ENCODE measurements at places on chromosomes 6 and 20.

GRCh38 chr6:21931641-21932335, 338.2 kb downstream of the SOX4 start:
- no peak overlapping the region for H3K27ac ChIP-seq
- no peaks in the 10 kb centered on the region for H3K27me3 ChIP-seq
- H3K4me3 ChIP-seq, result no peak overlapping the region
- no peaks in the 10 kb centered on the region for H3K36me3 ChIP-seq
- H3K4me1 ChIP-seq, result no peaks in the 10 kb centered on the region
- no peak for DNase-seq

- no peak overlapping the region for H3K4me3 ChIP-seq
- no peak overlapping the region for H3K27ac ChIP-seq
- no peaks in the 10 kb centered on the region for H3K36me3 ChIP-seq
Observed at GRCh38 chr6:84501315-84501714, 263.1 kb downstream of the TBX18 start.

DNA sequence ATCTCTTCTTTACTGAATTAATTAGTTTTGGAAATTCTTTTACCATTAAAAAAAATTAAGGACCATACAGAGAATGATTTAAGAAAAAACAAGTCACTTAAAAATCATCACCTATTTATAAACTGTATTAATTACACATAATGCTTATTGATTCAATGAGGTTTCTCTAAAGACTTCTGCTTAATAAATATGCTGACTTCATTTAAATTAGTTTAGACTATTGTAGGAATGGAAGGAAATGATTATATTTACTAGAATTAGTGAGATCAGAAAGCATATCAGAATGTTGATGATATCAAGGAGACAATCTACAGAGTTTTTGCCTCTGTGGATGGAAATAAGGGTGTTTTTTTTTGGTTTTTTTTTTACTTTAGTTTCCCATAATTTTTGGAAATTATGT, 34.6 kb upstream of the SMIM28 start:
- H3K4me1 ChIP-seq, result no peaks in the 10 kb centered on the region
- no peak for DNase-seq
- no peak overlapping the region for H3K27ac ChIP-seq

DNA sequence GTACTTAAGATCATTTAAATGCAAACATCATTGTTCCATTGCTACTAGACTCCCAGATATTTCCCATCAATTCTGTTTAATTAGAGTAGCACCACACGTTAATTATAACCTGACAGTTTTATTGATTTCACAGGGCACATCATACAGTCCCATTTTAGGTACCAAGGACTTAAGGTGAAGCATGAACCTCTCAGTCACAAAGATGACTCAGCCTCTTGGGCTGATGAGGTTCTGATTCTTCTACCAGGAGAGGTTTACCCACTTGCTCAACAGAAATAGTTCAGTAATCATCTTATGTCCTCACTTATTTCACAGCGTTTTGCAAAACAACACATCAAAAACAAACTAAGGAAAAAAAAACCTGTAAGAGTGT, 98.5 kb downstream of the HIVEP2 start:
- peak overlapping the region; percentile 69 for H3K27ac ChIP-seq
- DNase-seq, result no peak
- no peak overlapping the region for H3K4me3 ChIP-seq
- H3K36me3 ChIP-seq, result no peaks in the 10 kb centered on the region
- no peaks in the 10 kb centered on the region for H3K27me3 ChIP-seq
- peaks cover 61% of the 10 kb centered on the region for H3K4me1 ChIP-seq

DNA sequence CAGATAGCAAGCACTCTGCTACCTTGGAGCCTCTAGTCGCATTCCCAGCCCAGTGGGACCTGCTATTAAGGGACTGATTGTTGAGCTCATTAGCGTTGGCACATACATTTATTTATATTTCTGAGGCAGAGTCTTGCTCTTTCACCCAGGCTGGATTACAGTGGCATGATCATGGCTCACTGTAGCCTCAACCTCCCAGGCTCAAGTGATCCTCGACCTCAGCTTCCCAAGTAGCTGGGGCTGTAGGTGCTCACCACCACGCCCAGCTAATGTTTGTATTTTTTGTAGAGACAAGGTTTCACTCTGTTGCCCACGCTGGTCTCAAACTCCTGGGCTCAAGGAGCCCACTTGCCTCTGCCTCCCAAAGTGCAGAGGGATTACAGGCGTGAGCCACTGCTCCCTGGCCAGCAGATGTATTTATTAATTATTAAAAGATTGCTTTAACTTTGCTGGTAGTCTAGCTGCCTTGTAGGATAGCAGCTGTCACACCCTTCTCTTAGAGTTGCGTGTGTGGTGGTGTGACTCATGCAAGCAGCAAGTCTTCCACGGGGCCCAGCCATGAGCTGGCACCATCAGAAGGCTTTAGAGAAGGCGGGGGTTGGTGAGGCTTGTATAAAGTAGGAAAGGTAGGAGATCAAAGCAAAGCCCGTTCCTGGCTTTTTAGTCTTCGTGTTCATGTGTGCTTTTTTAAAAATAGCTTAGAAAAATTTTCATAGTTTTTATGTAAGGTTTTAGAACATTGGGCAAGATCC, 16.5 kb downstream of the ACTR5 start:
- no peak for DNase-seq
- no peak overlapping the region for H3K4me3 ChIP-seq
- peaks cover 3% of the 10 kb centered on the region for H3K4me1 ChIP-seq
- no peak overlapping the region for H3K27ac ChIP-seq
- H3K27me3 ChIP-seq, result no peaks in the 10 kb centered on the region

DNA sequence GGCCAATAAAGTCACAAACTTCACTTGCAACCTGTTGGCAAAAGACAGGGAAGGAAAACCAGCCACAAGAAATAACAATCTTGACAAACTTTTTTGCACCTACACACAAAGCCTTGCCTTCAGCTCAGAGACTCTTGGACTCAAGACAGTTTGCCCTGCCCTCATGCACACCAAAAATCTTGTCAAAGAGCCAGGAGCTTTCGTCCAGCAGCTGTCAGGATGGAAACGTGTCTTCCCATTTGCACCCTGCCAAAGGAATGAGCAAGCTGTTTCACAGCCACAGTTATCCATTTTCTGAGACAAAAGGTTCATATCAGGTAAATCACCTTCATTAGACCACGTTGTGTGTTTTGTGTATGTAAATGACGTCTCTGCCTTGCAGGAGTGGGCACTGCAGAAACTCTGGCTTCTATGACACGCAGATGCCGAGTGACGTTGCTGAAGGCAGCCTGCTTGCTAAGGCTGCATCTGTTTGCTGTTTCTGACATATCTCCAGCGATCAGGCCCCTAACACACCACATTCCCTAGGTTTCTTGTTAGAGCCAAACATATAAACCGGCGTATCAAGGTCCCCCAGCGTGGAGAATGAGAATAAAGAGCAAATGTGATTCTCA, 193.4 kb downstream of the SYNDIG1 start:
- no peaks in the 10 kb centered on the region for H3K36me3 ChIP-seq
- no peak for DNase-seq
- H3K4me1 ChIP-seq, result no peaks in the 10 kb centered on the region
- H3K4me3 ChIP-seq, result no peak overlapping the region

GRCh38 chr6:154111025-154111424, 72.0 kb downstream of the OPRM1 start:
- H3K36me3 ChIP-seq, result no peaks in the 10 kb centered on the region
- no peak for DNase-seq
- H3K27me3 ChIP-seq, result no peaks in the 10 kb centered on the region
- H3K4me1 ChIP-seq, result no peaks in the 10 kb centered on the region
- H3K27ac ChIP-seq, result no peak overlapping the region
- no peak overlapping the region for H3K4me3 ChIP-seq

DNA sequence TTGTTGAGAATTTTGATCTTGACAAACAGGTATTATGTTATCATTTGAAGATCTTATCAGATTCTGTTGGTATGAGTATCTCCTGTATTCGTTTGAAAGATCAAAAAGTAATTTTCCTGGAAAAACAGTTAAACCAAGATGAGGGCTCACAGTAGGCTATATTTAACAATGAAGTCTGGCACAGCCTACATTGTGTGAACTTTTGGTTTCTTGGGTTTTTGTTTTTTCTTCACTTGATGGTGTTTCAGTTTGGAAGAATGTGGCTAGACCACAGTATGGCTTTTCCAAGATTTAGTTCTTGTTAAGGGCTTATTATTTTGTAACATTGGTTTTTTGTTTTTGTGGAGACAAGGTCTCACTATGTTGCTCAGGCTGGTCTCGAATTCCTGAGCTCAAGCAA, 306.4 kb downstream of the CDKAL1 start:
- no peak overlapping the region for H3K27ac ChIP-seq
- no peaks in the 10 kb centered on the region for H3K4me1 ChIP-seq
- no peaks in the 10 kb centered on the region for H3K36me3 ChIP-seq
- no peak for DNase-seq
- no peak overlapping the region for H3K4me3 ChIP-seq

DNA sequence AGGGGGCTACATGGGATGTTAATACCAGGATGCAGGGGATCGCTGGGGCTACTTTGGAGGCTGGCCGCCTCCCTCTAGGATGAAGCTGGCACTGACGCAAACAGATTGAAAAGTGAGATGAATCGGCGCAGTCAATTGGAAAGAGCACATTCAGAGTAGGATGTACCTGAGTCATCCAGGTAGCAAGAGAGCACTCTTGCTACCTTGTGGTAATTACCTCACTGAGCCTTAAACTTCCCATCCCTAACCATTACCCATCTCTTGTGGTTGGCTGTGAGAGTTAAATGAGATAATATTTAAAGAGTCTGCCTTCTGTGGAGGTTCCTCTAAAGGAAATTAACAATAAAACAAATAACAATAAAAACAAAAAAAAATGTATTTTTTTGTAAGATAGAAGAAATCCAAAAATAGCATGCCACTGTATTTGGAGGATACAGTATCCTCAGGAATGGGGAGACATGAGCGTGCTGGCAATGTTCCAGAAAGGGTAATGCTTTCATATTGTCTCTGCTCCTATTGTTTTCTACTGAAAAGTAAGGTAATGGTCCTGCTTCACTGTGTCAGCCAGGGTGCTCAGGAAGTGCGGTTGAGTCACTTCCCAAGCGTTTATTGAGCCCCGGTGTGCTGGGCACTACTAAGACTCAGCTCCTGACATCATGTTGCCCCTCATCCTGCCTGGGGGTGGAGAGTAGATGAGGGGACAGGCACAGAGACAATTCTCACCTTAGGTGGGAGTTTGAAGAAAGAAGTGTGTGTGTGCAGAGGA, 301.1 kb downstream of the EYA4 start:
- no peak overlapping the region for H3K27ac ChIP-seq
- DNase-seq, result no peak
- no peaks in the 10 kb centered on the region for H3K27me3 ChIP-seq
- no peaks in the 10 kb centered on the region for H3K4me1 ChIP-seq

DNA sequence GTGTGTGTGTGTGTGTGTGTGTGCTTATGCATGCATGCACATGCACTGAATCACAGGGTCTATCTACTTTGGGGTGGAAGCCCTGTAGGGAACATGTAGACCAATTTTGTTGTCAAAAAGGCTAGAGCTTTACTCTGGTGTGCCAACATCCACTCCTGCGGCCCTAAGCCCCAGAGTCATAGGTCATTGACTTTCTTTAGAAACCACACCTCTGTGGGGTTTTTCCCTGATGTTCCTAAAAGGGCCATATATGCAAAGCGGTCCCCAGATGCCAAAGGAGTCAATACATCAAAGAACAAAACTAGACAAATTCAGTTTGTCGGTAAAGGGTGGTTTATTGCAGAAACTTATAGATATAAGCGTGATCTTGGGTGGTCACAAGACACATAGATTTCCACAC, 29.8 kb upstream of the SLC2A12 start:
- no peak overlapping the region for H3K27ac ChIP-seq
- no peak for DNase-seq
- H3K27me3 ChIP-seq, result no peaks in the 10 kb centered on the region
- no peaks in the 10 kb centered on the region for H3K36me3 ChIP-seq
- H3K4me3 ChIP-seq, result no peak overlapping the region

DNA sequence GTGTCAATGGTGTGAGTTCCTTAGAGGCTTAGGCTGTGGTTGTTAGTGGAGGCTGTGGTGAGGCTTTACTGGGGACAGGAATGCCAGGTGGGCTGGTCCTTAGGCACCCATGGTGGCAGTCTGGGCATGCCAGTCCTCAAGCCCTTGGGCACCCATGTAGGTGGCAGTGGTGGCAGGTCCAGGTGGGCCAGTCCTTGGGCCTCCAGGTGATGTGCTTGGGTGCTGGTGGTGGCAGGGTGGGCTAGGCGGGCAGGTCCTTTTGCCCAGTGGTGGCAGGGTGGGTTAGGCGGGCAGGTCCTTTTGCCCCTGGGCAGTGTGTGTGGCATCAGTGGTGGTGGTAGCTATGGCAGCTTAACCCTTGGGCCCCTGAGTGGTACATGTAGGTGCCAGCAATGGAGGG, 133.8 kb downstream of the FLRT3 start:
- no peaks in the 10 kb centered on the region for H3K36me3 ChIP-seq
- no peak for DNase-seq
- H3K27ac ChIP-seq, result no peak overlapping the region
- H3K4me3 ChIP-seq, result no peak overlapping the region
- H3K27me3 ChIP-seq, result no peaks in the 10 kb centered on the region
- no peaks in the 10 kb centered on the region for H3K4me1 ChIP-seq

GRCh38 chr20:61608275-61609085, 356.4 kb downstream of the CDH4 start:
- no peak overlapping the region for H3K4me3 ChIP-seq
- DNase-seq, result no peak
- H3K27ac ChIP-seq, result no peak overlapping the region
- no peaks in the 10 kb centered on the region for H3K36me3 ChIP-seq

GRCh38 chr6:14128012-14128411, 10.4 kb downstream of the CD83 start:
- H3K36me3 ChIP-seq, result peaks cover 24% of the 10 kb centered on the region
- H3K27me3 ChIP-seq, result no peaks in the 10 kb centered on the region
- DNase-seq, result no peak
- peaks cover 25% of the 10 kb centered on the region for H3K4me1 ChIP-seq
- no peak overlapping the region for H3K4me3 ChIP-seq
- H3K27ac ChIP-seq, result no peak overlapping the region

DNA sequence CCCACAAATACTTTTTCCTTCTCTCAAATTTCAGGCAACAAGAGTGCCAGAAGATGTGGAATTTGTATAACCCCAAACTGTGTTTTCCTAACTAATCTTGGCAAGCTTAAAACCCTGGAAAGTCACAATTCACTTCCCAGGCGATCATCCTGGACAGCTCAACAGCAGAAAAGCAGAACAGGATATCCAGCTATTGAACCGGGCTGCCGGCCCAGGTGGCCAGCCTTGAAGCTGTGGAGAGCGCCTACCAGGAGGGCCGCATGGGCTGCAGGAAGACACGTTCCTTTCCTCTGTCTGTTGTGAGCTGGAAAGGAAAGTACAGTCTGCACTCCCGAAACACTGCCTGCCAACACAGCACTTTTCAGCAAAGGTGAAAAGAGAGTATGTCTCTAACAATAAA, 719.7 kb upstream of the MARCKS start:
- H3K36me3 ChIP-seq, result no peaks in the 10 kb centered on the region
- H3K4me3 ChIP-seq, result no peak overlapping the region
- H3K27me3 ChIP-seq, result no peaks in the 10 kb centered on the region
- peaks cover 2% of the 10 kb centered on the region for H3K4me1 ChIP-seq

GRCh38 chr6:141056945-141057625, 1075.6 kb upstream of the GJE1 start:
- no peak overlapping the region for H3K27ac ChIP-seq
- DNase-seq, result no peak
- no peaks in the 10 kb centered on the region for H3K36me3 ChIP-seq
- no peaks in the 10 kb centered on the region for H3K4me1 ChIP-seq
- no peak overlapping the region for H3K4me3 ChIP-seq

Measured in left lung (tissue), 14 donors.